Hippocampal formation (tissue), 2 donors: ENCODE measurements at places on chromosomes 1 and 21.

DNA sequence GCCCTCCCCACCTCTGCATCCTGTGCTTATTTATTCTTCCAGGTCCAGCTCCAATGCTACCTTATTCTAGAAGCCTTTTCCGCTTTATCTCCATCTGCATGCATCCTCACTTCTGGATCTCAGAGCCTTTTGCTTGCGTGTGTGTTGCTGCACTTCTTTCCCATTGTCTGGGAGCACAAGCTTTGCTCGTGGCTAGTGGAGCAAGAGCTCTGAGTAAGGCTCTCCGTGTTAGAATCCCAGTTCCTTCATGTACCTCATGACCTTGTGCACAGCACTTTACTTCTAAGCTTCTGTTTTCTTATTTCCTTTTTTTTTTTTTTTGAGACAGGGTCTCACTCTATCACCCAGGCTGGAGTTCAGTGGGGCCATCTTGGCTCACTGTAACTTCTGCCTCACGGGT is 140.0 kb upstream of the POU3F1 start:
- DNase-seq = no peak

DNA sequence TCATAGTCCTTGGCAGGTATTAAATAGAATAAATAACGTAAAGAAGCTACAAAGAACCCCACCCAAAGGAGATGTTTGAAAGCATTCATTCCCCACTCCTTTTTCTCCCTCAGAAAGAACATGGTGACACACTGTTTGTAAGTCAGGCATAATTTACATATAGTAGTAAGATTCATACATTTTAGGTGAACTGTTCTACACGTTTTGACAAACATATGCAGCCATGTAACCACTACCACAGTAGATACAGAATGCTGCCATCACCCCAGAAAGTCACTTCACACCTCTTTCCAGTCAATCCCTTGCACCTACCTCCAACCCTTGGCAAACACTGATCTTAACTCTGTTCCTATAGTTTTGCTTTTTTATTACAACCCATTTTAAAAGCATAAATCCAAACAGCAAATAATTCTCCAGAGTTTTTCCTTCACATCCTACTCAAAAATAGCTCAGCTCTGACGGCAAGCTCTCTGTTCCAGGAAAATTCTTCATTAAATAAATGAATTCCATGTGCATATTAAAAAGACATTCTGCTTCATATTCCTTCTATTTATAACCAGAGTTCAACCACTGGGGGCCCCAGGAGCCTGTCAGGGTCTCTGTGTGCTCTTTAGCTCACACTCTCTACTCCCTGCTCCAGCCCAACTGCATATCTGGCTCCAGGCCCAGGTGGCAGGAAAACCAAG is 258.8 kb downstream of the PLPP3 start:
- DNase-seq = no peak

DNA sequence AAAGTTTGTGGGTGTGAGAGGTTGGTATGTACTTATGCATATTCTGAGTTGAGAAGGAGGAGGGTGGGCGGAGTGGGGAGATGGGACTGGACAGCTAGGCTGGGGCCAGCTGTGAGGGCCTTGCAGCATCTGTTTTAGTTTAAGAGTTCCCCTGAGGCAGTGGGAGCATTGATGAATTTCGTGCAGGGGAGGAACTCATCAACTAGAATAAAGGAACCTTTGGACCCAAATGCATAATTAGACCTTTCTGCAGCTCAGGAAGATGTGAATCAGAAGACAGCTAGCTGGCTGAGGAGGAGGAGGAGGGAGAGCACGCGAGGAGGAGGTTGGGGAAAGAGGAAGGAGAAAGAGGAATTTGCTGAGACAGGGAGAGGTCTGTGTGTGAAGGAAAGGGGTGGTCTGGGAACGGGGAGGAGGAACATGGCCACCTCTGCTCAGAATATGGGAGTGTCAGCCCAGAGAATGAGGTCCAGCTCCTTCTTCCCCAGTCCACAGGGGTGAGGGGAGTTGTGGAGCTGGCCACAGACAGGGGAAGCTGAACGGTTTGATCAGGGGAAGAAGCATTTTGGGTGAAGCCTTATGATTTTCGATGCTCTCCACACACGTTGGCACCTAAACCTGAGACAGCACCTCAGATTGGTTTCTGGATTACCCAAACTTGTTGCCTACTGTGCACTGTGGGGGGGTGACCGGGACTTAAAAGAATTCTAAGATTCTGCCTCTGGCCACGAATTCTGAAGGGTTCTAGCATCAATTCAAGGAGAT is 27.7 kb downstream of the MYOG start:
- DNase-seq = no peak

DNA sequence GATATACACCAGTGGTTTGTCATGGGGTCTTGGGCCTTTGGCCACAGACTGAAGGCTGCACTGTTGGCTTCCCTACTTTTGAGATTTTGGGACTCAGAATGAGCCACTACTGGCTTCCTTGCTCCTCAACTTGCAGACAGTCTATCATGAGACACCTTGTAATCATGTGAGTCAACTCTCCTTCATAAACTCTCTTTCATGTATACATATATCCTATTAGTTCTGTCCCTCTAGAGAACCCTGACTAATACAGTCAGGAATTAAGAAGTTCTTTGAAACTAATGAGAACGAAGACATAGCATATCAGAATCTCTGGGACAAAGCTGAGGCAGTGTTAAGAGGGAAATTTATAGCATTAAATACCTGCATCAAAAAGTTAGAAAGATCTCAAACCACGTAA is 110.8 kb downstream of the SLC5A9 start:
- DNase-seq = no peak

GRCh38 chr1:89823679-89824292 is 3.0 kb downstream of the LRRC8D start:
- no peak for DNase-seq
